ENCODE measurements at places on chromosomes 2 and 18.
A peak's percentile ranks its signal among the peaks of the same experiment; 100 is the strongest.

DNA sequence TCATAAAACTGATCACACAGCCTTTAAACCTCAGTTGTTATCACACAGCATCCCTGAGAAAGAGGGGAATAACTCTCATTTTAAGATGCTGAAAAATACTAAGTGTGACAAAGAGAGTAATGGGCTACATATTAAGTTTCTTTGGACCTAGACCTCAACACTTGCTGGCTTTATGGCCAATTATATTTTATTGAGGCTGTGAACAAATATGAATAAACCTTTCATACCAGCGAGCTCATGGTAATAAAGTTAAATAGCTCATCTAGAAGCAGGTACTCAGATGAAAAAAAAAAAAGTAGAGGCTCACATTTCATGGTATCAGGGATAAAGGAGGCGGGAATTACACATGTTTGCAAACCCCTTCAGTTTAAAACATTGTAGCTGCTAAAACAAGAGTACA is 75.7 kb downstream of the DOCK10 start:
- DNase-seq: no peak

DNA sequence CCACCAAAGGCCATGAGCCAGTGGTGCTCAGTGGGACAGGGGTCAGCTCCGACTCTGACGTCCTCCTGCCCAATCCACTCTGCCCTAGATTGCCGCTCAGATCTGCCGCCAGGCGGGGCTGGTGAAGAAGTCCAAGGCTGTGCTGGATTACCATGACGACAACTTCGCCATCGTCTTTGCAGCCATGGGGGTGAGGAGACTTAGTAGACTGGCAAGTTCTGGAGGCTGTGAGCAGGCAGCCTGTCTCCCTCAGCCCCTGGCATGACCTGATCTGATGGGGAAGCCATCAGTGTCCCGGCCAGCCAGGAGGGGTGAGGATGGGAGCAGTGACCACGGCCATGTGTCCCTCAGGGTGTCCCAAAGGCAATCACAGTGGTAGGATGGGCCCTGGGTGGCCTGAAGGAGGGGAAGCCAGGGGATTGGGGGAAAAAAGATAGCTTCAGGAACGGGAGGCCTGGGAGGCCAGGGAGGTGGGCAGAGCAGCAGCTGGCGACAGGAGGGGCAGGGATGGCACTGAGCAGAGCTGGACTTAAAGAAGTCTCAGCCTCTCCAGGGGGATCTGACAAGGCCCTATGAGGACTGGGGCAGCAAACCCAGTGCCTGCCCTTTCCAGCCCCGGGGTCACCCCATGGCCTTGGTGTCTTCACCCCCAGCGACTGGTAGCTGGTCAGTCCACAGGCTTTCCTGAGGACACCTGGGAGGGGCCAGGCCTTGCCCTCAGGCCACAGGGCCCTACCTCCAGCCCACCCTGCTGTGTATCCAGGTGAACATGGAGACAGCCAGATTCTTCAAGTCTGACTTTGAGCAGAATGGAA is 17.4 kb upstream of the ANKRD53 start:
- DNase-seq: no peak

- no peak for DNase-seq
Measured at GRCh38 chr2:119222863-119223520, 642 bp upstream of the STEAP3 start.

GRCh38 chr2:9191041-9191481 is 15.6 kb upstream of the ASAP2 start:
- no peak for DNase-seq

DNA sequence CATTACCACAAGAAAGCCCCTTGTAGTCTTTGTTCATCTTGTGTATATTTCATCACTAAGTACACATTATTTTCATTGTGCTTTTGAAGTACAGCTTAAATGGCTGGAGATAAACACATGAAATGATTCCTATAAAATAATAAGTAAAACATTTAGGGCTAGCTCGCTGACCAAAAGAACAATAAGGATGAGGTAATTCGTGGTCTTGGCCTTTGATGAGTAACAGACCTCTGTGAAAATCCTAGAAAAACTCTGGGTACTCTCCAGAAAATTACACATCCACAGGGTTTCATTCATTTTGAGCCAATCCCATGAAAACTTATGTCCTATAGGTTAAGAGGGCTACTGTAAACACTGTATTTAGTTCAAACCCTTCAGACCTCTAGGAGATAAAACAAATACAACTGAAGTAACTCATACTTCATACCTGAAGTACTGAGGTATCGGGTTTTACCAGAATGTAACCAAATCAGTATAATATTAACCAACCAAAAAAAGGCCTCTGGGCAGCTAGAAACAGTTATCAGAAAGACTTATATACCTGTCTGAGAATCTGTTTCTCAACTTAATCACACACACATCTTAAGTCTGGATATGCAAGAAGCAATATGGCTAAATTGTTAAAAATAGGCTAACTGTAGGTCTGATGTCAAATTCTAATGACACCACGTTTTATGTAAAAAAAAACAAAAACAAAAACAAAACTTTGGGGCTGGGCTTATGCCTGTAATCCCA is 31.0 kb downstream of the CFAP36 start:
- no peak for DNase-seq

- DNase-seq: no peak
Measured at GRCh38 chr18:58046093-58046793, 2.2 kb downstream of the NEDD4L start.

DNA sequence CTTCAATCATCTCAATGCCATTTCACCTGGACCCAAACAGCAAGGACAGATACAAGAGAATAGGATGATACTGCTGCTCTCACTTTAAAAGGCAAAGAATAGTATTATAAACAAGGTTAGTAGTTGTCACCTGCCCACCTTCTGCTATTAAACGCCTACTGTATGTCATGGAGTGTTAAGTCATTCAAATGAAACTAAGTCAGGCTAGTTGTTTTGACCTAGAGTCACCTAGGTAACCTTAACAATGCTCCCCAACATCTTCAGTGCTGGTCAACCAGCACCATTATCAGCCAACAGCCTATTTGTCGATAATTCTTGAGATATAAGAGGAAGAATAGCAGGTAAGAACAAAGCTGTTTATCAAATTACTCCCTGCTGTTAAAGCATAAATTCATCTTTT is 39.2 kb downstream of the TRIP12 start:
- no peak for DNase-seq

- no peak for DNase-seq
Measured at GRCh38 chr2:138433995-138434951, 67.3 kb upstream of the SPOPL start.

DNA sequence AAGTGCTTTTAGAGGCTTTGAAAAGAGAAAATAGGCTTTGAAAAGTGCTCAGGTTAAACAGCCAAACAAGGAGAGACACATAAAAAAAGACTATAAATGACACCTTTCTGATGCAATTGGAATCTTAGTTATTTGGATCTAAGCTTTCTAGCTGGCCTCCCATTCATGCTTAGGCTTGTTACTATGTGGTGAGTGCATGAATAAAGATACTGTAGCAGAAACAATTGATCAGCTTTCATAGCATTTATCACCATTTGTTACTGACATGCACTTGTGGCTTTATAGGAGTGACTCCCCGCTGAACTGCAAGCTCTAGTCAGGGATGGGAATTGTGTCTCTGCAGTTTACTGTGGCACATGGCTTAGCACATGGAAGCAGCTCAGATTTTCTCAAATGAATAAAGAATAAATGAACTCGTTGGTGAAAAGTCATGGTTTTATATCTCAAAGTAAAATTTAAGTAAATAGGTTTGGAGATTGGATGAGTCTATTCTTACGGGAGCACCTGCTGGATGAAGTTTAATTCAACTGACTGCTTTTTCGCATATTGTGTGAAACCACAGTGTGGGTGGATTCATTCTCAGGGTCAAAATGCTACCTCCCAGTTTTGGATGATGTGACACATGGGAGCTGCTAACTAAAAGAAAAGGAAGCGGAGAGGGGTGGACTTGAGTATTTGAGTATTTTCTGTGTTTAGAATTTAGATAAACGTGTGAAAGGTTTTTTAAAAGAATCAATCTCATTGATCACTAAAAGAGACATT is 91.1 kb upstream of the NOL4 start:
- DNase-seq: no peak

- no peak for DNase-seq
Measured at GRCh38 chr2:97701851-97702465, 11.4 kb upstream of the ZAP70 start.

GRCh38 chr18:62744076-62744968 is 29.0 kb downstream of the PHLPP1 start:
- no peak for DNase-seq

GRCh38 chr18:11981543-11982366 is 448 bp downstream of the IMPA2 start:
- DNase-seq: peak; percentile 33

GRCh38 chr2:86512034-86512433 is 51.2 kb downstream of the CHMP3 start:
- DNase-seq: no peak

GRCh38 chr2:224689539-224689938 is 26.6 kb downstream of the CCDC195 start:
- no peak for DNase-seq

- DNase-seq: no peak
Measured at GRCh38 chr18:24734058-24734457, 273.6 kb downstream of the HRH4 start.

DNA sequence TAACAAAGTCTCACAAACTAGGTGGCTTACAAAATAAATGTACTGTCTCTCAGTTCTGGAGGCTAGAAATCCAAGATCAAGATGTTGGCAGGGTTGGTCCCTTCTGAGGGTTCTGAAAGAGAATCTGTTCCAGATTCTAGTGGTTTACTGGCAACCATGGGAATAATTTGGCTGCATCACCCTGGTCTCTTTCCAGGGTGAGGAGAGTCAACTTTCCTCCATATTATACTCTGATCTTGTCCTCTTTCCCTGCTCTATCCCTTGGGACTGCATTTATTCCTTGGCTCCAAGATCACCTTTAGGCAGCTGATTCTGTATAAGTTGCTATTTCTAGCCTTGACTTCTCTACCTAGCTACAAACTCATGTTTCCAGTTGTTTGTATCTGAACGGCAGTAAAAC is 35.2 kb downstream of the SLC40A1 start:
- no peak for DNase-seq
